Pulmonary artery endothelial cell (primary cell): ENCODE measurements at places on chromosomes 6 and 20. TPM values are rescaled to one million over a fixed set of nuclear protein-coding genes. Genes with fewer than 3 reads are reported as not detected.

GRCh38 chr6:44646355-44646754, 258.8 kb downstream of the CDC5L start:
- no peak for DNase-seq

GRCh38 chr6:170209354-170210025, 81.4 kb downstream of the DLL1 start:
- DNase-seq = no peak

DNA sequence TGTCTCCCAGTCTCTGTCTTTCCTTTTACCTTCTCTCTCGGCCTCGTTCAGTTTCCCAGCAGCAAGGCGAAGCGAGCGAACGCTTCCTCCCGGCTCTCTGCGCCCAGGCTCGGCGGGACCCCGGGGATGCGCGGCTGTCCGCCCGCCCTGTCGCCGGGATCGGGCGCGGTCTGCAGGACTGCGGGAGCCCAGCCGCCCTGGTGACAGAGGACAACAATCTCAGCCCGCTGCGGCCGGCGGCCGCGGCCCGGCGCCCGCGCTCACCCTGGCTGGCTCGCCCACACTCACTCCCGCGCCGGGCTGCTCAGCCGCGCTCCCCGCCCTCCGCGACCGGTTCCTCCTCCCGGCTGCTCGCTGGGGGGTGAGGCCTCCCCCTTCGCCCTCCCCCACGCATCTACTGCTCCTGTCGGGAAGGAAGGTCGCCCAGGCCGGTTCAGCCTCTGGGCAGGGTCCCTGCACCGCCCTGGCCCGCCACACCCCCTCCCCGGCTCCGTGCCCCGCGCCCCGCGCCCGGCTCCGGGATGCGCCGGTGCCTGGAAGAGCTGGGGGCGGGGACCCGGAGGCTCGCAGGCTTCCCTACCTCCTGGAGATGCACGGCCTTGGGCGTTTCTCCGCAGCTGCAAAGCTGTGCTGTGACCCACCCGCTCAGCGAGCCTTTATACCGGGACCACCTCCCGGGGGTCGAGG, 410 bp downstream of the SYNE1 start:
- no peak for DNase-seq

MYB gene
- 0.13 and 0.18 TPM in 2 replicates for total RNA-seq

DNA sequence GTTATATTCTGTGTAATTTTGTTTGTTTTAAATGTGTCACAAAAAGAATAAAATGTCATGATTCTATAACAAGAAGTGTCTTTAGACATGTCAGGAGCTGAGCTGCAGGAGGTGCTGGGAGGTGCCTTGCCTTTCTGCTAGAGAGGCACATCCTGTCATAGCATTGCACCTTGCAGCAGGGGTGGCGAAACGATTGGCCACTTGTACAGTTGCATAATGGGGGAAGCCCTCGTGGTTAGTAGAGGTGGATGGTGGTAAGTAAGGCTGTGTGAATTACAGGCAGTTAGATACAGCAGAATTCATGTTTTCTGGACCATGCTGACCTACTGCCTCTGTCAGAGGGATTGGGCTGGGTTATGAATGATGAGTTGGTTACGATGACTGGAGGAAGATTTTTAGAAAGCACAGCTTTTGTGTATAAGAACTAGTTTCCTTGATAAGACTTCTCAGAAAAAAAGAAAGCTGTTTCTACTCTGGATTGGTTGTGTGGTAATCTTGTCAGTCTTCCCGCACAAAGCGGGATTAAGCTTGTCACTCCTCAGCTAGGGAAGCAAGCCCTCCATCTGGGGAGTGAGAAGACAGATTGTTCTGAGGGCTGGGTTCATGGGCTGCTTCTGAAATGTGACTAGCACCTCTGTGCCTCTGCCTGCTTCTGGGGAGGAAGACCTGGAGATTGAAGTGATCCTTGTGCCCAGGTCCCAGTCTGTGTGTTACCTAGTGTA, 74.9 kb downstream of the FOXO3 start:
- no peak for DNase-seq

GRCh38 chr6:188821-189655, 103.2 kb upstream of the DUSP22 start:
- peak; percentile 33 for DNase-seq

CPNE1 gene
- total RNA-seq = 160 and 166 TPM in 2 replicates

- DNase-seq = no peak
Observed at GRCh38 chr6:112909781-112910180, 562.7 kb downstream of the RFPL4B start.

- DNase-seq = no peak
Observed at GRCh38 chr20:55205665-55206064, 730.3 kb downstream of the DOK5 start.

DNA sequence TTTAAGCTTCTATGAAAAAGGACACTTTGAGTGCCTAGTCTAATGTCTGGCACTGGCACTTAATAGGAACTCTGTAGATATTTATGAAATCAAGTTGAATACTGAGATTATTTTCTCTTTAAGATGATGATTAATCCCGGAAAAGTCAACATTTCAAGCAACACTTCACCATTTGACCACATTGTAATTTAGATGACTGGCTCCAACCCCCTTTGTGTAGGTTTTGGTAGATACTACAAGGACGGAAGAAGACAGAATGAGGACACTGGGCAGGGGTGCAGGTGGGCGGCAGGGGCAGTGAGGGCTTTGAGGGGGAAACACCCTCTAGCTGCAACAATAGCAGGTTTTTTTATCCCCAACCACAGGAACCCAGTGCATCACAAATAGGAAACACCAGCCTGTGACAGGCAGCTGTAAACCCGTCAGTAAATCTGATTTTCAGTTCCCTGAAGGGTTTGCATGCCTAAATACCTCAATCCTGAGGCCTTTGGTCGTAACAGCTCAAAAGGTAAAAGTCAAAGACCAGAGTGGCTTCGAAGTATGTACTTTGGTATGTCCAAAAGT, 4.6 kb downstream of the DTNBP1 start:
- no peak for DNase-seq

- DNase-seq = no peak
Observed at GRCh38 chr6:89590133-89590532, 48.4 kb downstream of the LYRM2 start.

KHDRBS2 gene
- total RNA-seq = not detected in 2 replicates

DNA sequence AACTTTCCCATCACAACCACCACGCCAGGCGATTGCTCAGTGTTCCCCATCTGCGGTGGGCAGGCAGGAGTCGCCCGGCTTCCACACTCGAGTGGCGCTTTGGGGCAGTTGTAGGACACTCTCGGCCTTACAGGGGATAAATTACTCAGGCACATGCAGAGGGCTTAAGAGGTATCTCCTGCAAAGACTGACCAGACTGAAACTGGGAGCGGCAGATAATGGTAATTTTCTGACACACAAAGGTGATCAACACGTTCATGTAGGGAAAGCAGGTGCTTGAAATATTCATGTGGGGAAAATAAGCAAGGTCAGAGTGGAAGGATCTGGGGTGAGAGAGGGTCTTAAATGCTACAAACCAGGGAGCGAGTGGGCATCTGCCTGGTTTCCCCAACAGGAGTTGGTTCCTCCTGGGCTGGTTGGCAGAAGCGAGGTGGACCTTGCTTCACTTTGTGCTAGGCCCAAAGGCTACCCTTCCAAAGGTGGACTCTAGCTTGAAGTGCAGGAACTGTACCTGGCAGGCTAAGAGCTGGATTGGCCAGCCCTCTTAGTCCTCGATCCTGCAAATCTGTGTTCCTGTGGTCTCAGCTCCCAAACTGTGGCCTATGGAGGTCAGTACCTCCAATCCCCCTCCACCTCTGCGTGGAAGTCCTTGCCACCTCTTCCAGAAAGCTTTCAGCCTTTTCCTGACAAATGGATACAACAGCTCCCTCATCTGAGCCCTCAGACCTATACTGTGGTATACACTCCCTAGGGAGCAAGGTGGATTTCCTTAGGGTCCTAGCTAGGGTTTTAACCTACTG, 16.7 kb downstream of the PLAGL2 start:
- no peak for DNase-seq

GRCh38 chr20:2698912-2699311, 6.3 kb downstream of the EBF4 start:
- DNase-seq = no peak

GRCh38 chr6:137824896-137825295, 42.2 kb upstream of the TNFAIP3 start:
- no peak for DNase-seq

SLC17A3 gene
- not detected in 2 replicates for total RNA-seq

ZNF831 gene
- total RNA-seq = not detected in 2 replicates

GRCh38 chr6:54586251-54586650, 260.3 kb upstream of the FAM83B start:
- DNase-seq = no peak

DLK2 gene
- total RNA-seq = 0.13 and 0.25 TPM in 2 replicates

DNA sequence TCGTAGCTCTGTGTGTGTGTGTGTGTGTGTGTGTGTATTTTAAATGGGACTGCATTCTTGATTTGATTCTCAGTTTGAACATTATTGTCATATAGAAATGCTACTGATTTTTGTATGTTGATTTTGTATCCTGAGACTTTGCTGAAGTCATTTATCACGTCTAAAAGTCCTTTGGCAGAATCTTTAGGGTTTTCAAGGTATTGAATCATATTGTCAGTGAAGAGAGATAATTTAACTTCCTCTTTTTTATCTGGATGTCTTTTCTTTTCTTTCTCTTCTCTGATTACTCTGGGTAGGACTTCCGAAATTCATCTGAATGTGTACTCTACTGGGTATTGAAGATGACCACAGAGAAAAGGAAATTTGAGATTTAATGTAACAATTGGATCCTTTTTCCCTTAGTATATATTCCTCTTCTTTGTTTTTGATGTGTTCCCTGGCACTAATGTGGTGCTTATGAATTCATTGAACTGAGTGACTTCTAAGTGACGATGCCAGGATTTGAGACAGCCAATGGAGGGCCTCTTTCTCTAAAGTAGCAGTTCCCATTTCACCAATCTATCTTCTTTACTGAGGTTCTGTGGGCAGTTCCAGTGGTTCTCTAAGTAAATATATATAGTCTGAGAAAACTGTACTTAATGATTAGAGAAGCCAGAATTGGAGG, 47.6 kb downstream of the TNFAIP3 start:
- no peak for DNase-seq
